Omental fat pad (tissue), 4 donors: ENCODE measurements at places on chromosomes 7 and 10. TPM values are rescaled to one million over a fixed set of nuclear protein-coding genes. Genes with fewer than 3 reads are reported as not detected.

DNA sequence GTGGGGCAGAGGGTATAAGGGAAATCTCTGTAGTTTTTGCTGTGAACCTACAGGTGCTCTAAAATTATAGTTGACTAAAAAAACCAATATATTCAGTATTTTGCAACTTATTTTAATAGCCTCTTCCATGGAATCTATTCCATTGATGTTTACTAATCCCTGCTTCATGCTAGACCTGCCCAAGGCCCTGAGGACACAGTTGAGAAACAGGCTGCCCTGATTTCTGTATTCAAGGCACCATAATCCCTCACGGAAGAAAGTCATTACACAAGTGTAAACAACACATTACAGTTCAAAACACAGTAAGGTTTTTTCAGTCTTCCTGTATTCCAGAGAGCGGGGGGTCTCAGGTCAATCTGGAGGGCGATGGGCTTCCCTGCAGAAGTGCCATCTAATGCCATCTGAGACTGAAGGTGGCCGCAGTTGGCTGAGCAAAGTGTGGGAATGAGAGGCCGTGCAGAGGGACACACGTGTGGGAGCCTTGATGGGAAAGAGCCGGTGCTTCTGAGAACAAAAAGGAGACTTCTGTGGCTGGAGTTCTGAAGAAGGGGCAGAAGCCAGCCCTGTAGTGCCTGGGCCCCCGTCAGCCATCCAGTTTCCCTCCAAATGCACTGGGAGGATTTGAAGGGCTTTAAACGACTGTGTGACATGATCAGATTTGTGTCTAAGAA, 146.9 kb downstream of the PTPN20 start:
- no peak for DNase-seq

GRCh38 chr10:3761021-3761686, 23.9 kb downstream of the KLF6 start:
- no peak for DNase-seq

Gene ZPBP
- not detected for total RNA-seq

GRCh38 chr10:130017631-130018022, 53.6 kb upstream of the EBF3 start:
- no peak for DNase-seq
